ENCODE measurements at places on chromosomes 7 and 10.

- DNase-seq = no peak
Observed at GRCh38 chr7:42494736-42495135, 257.7 kb upstream of the GLI3 start.

- DNase-seq = peak; percentile 27
Observed at GRCh38 chr7:153022475-153023193, 263.1 kb downstream of the ACTR3B start.

DNA sequence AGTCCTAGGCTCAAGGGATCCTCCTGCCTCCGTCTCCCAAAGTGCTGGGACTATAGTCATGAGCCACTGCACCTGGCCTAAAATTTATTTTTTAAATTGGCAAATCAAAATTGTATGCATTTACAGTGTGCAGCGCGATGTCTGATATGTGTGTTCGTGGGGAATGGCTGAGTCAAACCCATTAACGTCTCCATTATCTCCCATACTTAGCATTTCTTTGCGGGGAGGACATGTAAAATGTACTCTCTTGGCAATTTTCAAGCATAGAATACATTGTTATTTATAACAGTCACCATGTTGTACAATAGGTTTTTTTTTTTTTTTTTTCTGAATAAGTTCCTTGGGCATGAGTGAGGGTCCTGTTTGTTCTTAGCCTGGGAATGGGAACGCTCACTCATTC, 3.8 kb downstream of the TMEM184A start:
- no peak for DNase-seq

DNA sequence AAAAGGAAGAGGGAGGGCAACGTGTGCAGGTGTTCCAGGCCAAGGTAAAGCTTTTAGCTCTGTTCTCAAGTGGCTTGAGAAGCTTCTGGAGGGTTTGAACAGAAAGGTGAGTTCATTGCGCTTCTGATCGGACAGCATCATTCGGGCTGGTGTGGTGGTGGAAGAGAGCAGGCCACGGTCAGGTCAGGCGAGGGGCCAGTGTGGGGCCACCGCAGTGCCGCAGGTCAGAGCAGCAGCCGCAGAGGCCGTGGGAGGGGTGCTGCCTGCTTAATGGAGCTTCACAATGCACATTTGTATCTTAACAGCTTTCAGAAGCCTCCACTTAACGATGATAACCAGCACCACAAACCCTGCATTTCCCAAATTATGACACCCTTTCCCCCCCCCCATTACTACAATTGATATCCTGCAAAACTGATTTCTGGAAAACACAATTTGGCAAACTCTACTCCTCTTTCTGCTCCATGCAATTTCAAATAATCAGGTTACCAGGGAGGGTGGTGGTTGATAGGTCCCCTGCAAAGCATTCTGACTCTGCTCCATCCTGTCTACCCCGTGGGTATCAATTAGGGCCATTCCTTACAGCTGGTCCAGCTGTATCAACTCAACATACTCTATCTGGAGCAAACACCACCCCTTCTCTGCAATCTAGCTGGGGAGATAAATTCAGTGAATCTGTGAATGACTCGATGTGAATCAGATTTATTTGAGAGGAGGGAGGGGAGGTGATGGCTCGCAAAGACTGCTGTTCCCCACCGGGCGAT, 162.9 kb downstream of the ACTR3B start:
- DNase-seq = no peak

DNA sequence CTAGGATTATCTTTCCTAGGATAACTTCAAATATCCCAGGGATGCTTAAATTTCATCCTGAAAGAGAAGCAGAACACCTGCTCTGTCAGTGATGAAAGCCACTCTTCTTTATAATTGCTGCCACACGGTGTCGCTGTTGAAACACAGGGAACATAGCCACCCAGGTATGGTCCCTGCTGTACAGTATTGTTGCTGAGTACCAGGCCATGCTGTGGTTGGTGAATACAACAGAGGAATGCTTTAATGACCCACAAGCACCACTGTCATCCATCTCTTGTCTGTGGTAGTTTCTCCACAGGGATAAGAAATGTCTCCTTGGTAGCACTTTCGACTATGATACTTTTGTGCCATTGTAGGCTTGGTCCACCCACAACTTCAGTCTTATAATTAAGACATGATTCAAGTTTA, 70.6 kb upstream of the STARD3NL start:
- DNase-seq = peak; percentile 42

DNA sequence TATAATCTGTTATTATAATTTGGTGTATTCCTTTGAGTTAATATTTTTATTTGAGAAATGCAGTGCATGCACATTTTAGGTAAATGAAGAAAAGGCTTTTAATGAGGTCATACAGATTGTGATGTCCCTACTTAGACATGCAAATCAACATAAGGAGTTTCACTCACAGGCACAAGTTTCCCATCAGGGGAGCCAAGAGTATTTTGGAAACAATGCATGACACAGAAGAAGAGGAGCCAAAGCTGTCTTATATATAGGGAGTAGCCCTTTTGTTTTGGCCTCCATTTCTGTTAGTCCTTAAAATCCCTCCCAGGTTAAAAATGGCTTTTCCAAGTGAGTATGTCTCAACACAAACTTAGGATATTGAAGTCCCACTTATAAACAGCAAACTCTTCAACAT, 703.4 kb upstream of the ANKRD30A start:
- DNase-seq = no peak

GRCh38 chr7:25430200-25430931, 202.1 kb upstream of the NPVF start:
- DNase-seq = no peak

DNA sequence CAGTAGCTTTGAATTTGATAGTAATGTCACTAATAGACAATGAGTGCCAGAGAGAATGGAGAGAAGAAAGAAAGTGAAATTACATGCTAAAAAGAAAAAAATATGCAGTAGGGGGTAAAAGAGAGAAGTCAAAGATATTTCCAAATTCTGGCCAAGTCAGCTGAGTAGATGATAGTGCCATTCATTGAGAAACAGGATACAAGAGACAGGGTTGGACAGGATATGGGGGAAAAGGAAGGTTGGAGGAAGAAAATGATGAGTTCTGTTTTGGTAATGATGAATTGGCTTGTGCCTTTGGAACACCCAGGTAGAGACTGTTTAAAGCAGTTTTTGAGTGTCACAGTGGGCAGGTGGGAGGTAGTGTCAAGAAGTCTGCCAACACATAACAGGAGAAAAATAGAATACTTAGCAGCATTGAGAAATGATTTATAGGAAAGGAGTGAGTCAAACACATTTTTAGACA, 78.3 kb downstream of the LRRC17 start:
- DNase-seq = no peak

DNA sequence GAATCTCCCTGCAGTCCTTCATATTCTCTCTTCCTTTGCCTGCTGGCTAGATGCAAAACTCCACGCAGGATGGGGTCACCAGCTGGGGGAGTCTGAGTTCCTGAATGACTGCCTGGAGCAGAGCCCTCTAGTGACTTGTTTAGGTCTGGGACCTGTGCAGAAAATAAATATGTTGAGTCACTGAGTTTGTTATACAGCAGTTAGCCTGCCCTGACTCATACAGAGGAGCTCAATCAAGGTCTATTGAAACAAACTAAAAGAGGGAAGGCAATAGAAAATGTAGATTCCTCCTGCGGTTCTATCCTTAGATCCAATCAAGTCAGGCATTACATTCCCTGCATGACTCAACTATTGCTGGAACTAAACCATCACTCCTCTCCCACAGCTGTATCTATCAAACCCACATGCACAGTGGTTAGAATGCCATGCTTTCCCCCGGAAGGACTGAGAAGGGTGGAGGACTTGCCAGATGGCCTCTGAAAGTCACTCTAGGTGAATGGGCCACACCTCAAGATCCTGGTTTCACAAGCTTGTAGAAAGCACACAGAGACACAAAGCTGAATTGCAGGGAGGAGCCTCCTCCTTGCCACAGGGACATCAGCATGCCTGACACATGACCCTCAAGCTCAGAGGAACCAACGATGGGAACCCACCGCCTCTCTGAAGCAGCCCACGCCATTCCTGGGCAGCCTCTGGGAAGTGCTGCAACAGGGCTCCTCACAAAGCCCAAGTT, 73.9 kb downstream of the SH3PXD2A start:
- DNase-seq = no peak

- DNase-seq = no peak
Observed at GRCh38 chr7:130703851-130704250, 17.5 kb upstream of the TSGA13 start.

DNA sequence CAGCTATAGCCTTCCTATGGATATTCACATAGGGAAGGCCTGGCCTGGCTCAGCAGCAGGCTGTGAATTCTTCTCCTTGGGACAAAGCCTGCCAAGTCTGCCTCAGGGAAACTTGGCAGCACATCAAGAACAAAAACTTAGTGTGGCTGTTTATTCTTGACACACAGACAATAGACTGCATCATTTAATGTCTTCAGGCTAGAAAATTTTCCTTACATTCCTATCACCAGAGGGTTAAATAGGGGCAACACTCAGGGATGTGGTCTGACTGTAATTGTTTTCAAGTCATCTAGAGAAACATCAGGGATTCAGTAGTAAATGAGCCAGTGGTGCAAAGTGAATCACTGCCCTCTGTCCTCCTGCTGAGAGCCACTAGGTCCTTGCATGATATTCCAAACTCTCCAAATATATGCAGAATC, 137.3 kb downstream of the SEMA3C start:
- DNase-seq = no peak

DNA sequence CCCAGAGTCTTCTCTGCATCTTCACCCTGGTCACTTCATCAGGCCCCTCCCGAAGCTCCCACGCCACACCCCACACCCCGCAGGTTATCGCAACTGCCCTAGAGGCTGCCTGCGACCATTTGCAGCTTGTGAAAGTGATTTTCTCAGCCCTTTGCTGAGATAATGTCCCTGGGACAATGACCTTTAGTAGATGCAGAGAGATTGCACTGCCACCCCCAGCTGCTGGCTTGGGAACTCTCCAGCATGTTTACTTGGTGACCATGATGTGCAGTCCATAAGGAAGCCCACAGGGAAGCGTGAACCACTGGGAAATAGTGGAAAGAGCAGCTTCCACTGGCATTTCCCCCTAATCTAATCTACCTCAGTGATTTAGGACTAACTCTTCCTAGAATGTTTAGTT, 97.3 kb downstream of the WNT2 start:
- no peak for DNase-seq

DNA sequence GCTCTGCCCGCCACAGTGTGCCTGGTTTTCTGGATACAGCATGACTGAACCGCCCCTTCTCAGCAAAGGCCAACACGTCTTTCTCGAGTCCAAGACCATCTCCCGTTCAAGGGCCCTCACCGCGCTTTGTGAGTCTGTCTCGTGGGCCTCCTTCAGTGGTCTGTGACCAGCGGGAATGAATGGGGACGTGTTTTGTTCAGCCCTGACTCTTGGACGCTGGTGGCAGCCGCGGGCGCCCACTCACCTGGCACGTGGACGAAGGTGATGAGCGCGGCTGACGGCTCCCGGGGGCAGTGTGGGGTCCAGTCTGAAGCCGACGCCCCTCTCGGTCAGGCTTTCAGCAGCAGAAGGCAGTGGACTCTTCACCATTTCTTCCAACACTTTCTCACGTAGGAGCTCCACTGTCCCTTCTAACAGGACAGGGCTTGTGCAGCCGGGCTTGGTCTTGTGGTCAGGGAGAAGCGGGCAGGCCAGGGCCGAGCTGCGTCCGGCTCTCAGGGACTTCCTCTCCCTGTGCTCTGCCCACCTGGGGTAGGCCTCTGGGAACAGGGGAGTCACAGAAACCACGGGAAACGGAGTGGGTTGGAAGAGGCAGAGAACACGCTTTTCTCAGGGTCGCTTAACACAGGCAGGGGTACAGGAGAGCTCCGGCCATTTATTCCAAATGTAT, 30.4 kb downstream of the AMZ1 start:
- no peak for DNase-seq

DNA sequence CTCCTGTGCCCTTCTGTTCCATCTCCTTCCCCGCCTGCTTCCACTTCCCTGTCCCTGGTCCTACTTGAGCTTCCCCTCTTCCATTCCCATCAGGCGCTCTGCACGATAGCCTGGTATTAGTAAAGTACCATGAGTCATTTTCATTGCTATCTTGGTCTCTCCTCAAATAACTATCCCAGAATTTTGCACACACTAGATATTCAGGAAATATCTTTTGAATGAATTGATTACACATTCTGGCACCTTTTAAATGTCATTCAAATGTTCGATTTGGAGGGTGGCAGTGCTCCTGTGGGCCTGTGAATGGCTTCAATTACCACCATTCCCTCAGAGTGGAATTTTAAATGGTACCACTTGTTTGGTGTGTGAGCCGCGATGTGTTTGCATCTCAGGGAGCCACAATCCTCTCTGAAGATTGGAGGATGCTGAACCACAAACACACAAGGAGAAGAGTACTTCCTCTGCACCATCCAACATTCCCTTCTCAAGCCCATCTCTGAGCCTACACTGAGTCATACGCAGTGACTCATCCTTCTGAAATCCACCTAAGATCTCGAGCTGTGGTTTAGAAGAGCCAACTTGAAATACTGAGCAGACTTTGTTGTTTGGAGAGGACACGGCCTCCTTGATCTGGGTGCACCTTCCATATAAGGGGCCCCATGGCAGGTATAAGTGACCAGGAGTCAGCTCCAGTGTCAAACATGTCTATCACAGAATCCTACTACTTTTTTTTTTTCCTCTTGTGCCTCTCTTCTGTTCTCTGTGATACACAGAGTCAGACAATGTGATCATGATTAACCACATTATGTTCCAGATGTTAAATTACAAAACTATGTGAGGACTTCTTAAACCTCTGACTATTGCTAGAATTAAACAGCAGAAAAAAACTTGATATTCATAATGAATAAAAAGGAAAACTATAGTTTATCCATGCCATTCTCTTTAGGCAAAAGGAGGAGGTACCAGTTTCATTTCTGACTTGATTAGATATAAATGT, 81.9 kb downstream of the BMPER start:
- no peak for DNase-seq

DNA sequence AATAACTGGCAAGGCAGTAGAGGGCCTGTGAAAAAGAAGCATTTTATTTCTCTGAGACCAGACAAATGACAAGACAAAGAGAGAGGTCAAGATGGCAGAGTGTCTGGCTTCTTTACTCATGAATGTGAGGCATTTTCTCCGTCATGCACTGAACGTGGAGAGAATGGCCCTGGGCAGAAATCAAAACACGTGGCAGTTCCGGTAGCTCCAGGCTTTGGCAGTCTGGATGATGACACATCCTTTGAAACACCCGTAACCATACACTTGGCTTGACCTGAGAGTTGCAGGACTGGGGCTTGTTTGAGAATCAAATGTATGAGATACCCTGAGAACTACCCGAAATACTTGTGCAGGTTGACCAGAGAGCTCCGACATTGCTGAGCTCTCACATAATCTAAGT, 537.6 kb downstream of the ACTR3B start:
- no peak for DNase-seq

GRCh38 chr10:13219685-13220670, 14.2 kb downstream of the UCMA start:
- DNase-seq = no peak

- peak; percentile 67 for DNase-seq
Observed at GRCh38 chr7:26863518-26864308, 677 bp downstream of the SKAP2 start.
